ENCODE measurements at places on chromosomes 1 and 21.

GRCh38 chr1:55204997-55205396, 10.2 kb downstream of the USP24 start:
- no peak for DNase-seq

DNA sequence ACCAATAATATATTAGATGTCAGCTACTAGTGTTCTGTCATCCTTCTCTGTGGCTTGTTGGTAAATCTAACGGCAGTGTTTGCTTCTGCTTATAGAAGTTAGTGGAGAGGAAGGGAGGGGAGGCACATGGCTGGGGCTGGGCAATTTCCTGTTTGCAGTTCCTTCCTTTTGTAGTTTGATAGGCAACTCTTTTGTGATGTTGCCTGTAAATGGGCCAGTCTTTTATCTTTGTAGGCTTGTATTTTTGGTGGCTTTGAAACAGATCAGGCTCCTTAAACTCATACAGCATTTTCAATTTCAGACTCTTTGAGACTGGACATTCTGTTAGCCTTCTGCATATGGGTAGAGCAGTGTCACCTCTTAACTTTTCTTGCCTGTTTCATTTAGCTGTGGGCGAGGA, 48.1 kb downstream of the CDC14A start:
- DNase-seq, result peak; percentile 61

DNA sequence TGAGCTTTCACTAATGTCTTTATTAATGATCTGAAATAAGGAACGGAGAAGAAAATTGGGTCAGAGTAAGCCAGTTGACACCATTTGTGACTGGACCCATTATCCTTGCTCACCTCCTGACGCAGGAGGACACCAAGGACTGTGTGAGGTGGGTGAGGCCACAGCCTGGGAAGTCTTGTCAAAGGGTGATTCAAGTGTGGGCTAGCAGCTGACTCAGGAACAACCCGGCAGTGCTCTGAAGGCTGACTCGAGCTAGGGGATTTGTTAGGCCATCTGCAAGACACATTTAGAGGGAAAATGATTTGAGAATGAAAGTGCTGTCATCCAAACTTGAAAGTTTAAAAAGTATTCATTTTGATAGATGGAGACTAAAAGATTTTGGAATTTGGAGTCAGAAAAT, 21.2 kb downstream of the PRRX1 start:
- DNase-seq, result no peak

- no peak for DNase-seq
These were observed 17.7 kb upstream of the PLXNA2 start for GRCh38 chr1:208261874-208262273.

DNA sequence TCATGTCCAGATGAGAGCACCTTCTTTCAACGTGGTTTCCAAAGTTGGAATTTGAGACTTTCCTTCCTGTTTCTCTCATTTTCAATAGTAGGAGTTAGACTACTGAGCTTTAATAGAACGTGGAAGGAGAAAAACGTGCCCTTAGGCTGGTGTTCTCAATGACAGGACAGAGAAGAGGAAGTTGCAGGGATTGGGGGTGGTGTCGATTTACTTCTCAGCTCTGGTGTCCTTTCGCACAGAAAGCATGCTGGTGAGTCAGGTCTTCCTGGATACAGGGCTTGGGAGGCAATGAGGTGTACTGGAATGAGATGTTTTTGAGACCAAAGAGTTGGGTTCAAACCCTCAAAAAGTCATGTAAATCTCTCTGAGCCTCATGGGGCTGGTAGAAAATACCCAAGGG, 67.1 kb downstream of the HIVEP3 start:
- DNase-seq, result no peak

DNA sequence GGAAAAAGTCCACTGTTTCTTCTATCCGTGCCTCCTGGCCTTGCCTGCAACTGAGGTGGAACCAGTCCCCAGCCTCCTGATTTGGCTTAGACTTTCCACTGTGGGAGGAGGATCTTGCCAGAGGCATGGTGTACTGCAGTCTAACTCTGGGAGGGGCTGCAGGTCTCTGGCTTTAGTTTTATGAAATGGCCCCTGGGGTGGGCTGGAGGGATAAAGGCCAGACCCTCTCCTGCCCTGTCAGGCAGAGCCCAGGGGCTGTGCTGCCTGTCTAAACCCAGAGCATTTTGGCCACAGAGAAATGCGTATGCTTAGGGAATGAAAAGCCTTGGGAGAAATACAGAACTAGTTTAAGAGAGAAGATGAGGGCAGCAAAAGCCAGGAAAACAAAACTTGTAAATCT, 73.0 kb downstream of the ABCA4 start:
- DNase-seq, result no peak

DNA sequence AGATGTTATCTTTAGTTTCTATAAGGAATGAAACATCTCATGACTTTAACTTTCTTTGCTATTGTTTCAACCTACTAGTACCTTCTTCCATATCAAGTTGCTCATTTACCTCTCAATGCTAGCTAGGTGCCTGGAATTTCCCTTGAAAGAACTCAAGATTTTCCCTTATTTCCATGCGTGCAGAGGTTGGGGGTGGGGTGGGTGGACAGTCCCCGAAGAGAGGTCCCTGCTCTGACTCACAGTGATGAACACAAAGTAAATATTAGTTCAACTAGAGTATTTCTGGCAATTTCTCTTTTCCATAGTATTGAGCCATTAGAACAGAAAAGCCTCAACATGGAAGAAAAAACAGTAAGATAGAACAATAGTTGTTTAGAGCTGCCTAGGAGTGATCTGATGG, 239.0 kb upstream of the ZP4 start:
- no peak for DNase-seq

GRCh38 chr1:221839321-221839720, 97.4 kb upstream of the DUSP10 start:
- no peak for DNase-seq

GRCh38 chr1:231279683-231280082, 38.7 kb downstream of the GNPAT start:
- DNase-seq, result no peak

- peak; percentile 59 for DNase-seq
These were observed 935 bp downstream of the KCNK2 start for GRCh38 chr1:215083383-215083961.

DNA sequence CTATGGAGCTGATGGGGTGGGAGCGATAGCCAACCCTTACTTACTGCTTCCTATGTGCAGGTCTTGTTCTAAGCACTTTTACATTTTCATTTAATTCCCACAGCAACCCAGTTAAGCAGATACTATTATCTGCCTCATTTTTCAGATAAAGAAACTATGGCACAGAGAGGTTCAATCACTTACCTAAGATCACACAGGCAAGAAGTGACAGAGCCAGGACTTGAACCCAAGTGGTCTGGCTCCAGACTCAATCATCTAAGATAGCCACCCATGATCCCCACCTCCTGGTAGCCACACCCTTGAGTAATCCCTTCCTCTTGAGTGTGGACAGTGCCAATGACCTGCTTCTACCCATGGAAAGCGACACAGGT, 23.2 kb upstream of the IFNAR1 start:
- DNase-seq, result no peak

DNA sequence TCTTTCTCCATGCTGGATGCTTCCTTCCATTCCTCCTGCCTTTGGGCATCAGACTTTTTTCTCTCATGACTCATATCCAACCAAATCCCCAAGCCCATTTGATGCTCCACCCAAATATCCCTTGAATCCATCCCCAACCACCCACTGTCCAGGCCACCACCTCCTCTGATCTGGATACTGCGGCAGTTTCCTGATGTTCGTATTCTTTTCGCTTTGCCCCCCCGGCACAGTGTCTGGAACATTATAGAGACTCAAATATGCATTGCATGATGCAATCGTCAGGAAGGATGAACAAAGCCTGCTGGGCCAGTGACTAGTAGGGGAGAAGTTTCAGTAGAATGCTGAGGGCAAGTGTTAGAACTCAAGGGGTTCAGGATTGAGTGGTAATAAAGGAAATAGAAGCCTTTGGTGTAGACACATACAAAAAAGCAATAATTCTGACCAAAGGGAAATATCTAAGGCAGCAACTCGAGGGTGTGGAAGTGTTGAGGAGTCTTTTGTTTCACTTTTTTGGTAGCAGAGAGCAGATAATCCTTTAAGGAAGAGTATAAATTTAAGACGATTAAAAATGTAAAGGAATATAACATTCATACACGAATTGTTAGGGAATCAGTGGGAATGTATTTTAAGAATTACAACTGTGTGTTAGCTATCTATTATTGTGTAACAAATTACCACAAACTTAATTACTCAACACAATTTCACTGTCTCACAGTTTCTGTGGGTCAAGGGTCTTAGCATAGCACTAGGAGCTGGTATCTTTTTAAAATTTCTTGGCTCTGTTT, 7.5 kb downstream of the S100A11 start:
- DNase-seq, result peak; percentile 37

DNA sequence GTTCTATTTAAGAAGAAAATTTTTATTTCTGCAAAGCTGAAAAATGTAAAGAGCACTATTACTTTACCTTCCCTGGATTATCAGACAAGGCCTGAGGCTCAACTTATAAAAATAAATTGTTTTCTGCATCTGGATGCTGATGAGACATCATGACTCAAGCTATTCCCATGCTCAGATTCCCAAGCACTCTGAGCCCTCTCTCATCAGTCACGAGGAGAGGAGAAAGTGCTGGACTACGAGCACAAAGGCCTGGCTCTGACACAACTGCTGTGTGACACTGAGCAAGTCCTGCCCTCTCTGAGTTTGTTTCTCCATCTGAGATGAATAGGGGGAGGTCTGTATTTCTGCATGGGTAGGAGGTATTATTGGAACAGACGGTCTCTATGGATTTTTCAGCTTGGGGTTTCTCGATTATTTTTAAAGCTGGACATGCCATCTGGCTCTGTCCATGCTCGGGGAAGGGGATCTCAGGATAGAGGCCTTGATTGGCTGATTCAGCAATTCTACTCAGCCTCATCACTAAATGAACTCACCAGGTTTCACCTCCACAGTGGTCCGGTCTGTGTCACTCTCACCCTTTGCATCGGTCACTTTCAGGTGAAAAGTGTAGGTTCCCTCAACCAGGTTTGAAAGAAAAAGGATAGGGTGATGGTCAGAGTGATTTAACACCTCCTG, 107.7 kb downstream of the KIAA0319L start:
- DNase-seq, result no peak

DNA sequence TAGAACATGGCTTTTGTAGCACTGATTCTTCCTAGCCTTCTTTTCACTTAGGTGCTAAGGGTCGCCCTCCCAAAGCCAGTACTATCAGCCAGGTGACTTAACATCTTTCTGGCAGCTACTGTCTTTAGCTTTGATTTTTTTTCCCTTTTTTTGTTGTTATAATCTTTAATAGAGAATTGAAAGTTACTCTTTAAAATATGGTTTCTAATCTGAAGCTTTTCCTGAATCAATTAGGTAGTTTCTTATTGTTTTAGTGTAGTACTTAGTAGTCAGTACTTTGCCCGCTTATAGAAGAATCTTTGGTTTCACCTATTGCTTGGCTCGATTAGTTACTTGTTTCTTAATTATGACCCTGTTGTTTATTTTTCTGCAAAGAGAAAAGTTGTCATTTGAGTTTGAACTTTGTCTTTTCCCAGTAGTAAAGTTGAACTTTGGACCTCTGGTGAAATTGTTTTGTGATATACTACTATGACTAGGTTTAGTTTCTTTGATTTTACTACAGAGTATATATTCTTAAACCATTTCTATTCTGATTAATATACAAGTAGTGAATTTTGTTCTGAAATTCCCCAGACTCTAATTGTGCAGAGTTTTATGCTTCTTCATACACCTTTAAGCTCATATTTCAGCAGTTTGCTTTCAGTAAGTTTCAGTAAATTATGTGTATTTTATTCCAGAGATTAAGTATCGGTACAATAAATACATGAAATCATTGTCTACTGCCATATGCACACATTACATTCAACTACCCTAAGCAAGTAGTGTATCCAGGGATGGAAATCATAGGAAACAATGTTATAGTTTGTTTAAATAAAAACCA, 3.9 kb downstream of the MAGI3 start:
- no peak for DNase-seq

- no peak for DNase-seq
These were observed 20.4 kb downstream of the OLFML2B start for GRCh38 chr1:162003061-162003829.

GRCh38 chr1:93707956-93708355, 26.3 kb upstream of the BCAR3 start:
- DNase-seq, result no peak

GRCh38 chr1:118333601-118334210, 148.7 kb upstream of the SPAG17 start:
- DNase-seq, result no peak

GRCh38 chr1:208217781-208218180, 26.4 kb downstream of the PLXNA2 start:
- no peak for DNase-seq

- DNase-seq, result no peak
These were observed 322.8 kb downstream of the SEC16B start for GRCh38 chr1:177646757-177647730.

GRCh38 chr1:180353945-180354344, 123.9 kb downstream of the LHX4 start:
- no peak for DNase-seq

GRCh38 chr1:88221411-88221810, 462.7 kb upstream of the PKN2 start:
- no peak for DNase-seq

DNA sequence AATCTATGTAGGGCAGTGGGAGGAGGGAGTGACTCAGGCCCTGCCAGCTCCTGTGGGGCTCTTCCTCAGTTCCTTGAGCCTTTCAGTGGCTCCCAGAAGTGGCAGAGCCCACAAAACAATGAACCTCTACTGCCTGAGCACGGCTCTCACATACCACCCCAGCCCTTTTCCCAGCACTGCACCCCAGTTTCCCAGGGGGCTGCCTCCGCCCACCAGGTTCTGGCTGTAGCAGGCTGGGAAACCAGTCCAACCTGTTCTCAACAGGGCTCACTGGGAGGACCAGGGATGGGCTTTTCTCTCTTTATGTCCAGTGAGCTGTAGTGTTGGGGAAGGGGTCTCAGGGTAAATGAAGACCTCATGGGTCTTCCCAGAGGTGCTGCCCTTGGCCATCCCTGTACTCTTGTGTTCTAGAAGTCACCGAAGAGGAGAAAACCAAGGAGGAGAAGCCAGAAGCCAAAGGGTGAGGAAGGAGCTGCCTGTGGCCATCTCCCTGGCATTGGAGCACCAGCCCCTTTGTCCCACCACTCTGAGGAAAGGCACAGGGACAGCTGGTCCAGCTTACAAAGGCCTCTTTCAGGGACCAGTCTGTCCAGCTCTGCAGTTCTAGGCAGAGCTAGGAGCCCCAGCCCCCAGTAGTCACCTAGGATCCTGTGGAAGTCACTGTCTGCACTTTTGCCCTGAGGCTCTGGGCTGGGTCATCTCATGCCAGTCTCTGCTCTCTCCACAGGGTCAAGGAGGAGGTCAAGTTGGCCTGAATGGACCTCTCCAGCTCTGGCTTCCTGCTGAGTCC, 3.5 kb downstream of the MARCKSL1 start:
- DNase-seq, result no peak

GRCh38 chr1:161019751-161020495, 1.0 kb downstream of the F11R start:
- DNase-seq, result no peak

GRCh38 chr1:82762829-82763532, 962.2 kb downstream of the ADGRL2 start:
- no peak for DNase-seq

- DNase-seq, result no peak
These were observed 19.8 kb downstream of the VPS45 start for GRCh38 chr1:150087415-150087814.

GRCh38 chr1:84742653-84743052, 52.4 kb upstream of the SSX2IP start:
- no peak for DNase-seq

Measured in Right ventricle myocardium inferior (tissue), 1 donor.